ENCODE measurements at places on chromosomes 5 and 9.

GRCh38 chr5:21236104-21236503 lies 1248.1 kb upstream of the CDH18 start:
- DNase-seq: no peak

DNA sequence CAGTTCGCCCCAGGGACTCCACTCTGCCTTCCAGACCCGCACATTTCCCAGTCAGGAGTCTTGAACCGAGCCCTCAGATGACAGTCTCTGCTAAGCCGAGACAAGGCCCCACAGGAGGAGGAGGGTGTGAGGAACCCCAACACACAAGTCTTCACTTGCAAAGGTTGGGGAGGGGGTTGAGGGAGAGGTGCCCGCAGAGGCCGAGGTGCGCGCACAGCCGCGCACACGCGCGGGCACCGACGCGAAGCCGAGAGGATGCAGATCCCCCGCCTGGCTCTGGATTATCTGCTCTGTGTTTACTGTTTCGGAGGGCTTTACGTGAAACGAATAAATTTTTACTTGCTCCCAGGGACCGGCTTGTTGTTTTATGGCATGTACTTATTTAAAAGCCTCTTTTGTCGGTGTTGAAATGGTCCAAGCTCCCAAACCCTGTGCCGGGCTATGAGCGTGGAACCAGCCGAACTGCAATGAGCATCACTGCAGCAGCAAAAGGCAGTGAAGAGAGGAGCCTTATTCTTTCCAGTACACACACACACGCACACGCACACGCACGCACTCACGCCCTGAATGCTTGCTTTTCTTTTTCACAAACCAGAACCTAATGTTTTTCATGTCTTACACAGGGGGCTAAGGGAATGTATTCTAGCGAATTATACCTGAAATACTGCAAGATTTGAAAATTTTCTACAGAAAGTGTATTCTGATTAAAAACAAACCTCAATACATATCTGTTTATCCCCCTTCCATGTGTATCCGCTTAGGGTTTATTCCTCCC lies 297.7 kb downstream of the PARP8 start:
- DNase-seq: no peak

GRCh38 chr5:82276800-82277612 lies 1.1 kb downstream of the RPS23 start:
- DNase-seq: no peak

DNA sequence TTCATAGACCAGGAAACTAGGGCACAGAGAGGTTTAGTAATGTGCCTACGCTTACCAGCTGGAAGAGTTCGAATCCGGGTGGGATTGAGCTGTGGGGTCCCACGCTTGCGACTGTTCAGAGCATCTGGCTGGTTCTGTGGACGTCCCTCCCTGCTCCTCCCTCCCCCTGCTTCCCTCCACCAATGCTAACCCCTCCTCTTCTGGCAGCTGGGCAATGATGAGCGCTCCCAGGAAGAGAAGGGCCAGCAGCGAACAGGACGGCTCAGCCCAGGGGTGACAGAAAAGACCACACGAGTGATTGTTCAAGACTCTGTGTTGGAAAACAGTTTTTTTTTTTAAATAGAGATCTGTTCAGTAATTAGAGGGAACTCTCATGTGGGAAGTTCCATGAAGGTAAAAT lies 6.9 kb downstream of the FAM163B start:
- no peak for DNase-seq

GRCh38 chr9:126667190-126668055 lies 53.7 kb downstream of the LMX1B start:
- no peak for DNase-seq

Data from activated CD4-positive, alpha-beta T cell treated with anti-CD3 and anti-CD28 coated beads for 1 hour (primary cell).